Right ventricle myocardium superior (tissue), 1 donor: ENCODE measurements at places on chromosomes 11 and 22. TPM values are rescaled to one million over a fixed set of nuclear protein-coding genes. Genes with fewer than 3 reads are reported as not detected.

The CBLIF gene
- not detected for total RNA-seq

The MMP11 gene
- 25.3 TPM for total RNA-seq

The TUB gene
- 20.5 TPM for total RNA-seq

The PRR33 gene
- 5.8 TPM for total RNA-seq

The RIMBP3C gene
- total RNA-seq: not detected

The GUCY1A2 gene
- total RNA-seq: 10.6 TPM

The MCM5 gene
- total RNA-seq: 10.2 TPM

The CHKA gene
- 8.4 TPM for total RNA-seq

The OR51G1 gene
- total RNA-seq: not detected

The NCR3LG1 gene
- total RNA-seq: 0.56 TPM

The CENPM gene
- total RNA-seq: 0.59 TPM

The LINC01488 gene
- total RNA-seq: 0.22 TPM

The OR4D5 gene
- total RNA-seq: not detected

The LRRC74B gene
- total RNA-seq: not detected

The B3GAT1 gene
- total RNA-seq: 0.11 TPM

The ADM2 gene
- not detected for total RNA-seq

The CECR2 gene
- total RNA-seq: 5.5 TPM

The ZP1 gene
- total RNA-seq: not detected

The TEX54 gene
- total RNA-seq: not detected

The UQCR10 gene
- 381 TPM for total RNA-seq

The SEPTIN5 gene
- total RNA-seq: 123 TPM

The JAML gene
- total RNA-seq: 2.7 TPM

The VSIG10L2 gene
- 0.08 TPM for total RNA-seq

The MN1 gene
- 6.3 TPM for total RNA-seq

The OR10D3 gene
- not detected for total RNA-seq

The BTG4 gene
- total RNA-seq: not detected

The USH1C gene
- total RNA-seq: 0.78 TPM

The CCDC89 gene
- 0.97 TPM for total RNA-seq

The KRTAP5-1 gene
- not detected for total RNA-seq

The EMID1 gene
- total RNA-seq: 0.32 TPM

The CDC42BPG gene
- total RNA-seq: 0.35 TPM

The SART1 gene
- total RNA-seq: 24.5 TPM

The LUZP2 gene
- not detected for total RNA-seq

The CCDC88B gene
- 7.7 TPM for total RNA-seq

The PAK1 gene
- total RNA-seq: 6.1 TPM

The SNX15 gene
- total RNA-seq: 18.0 TPM

The TRIM22 gene
- 18.2 TPM for total RNA-seq

The PRSS23 gene
- 4.1 TPM for total RNA-seq

The ASCL2 gene
- total RNA-seq: 0.11 TPM

The SCN4B gene
- 12.0 TPM for total RNA-seq

The TRIM51 gene
- not detected for total RNA-seq

The PARVB gene
- 194 TPM for total RNA-seq

The CEND1 gene
- 0.19 TPM for total RNA-seq

The MFRP gene
- not detected for total RNA-seq

The UQCC3 gene
- 7.8 TPM for total RNA-seq

The CASP1 gene
- total RNA-seq: 9.5 TPM

The SERPING1 gene
- 118 TPM for total RNA-seq

The ARCN1 gene
- 80.7 TPM for total RNA-seq

The CLCF1 gene
- total RNA-seq: 0.27 TPM

The MPEG1 gene
- 13.8 TPM for total RNA-seq

The RASSF10 gene
- 0.22 TPM for total RNA-seq

The HIC2 gene
- 1.4 TPM for total RNA-seq

The YAP1 gene
- total RNA-seq: 73.8 TPM

The JRKL gene
- 6.5 TPM for total RNA-seq

The PISD gene
- 16.6 TPM for total RNA-seq

The OR56A1 gene
- not detected for total RNA-seq

The MS4A2 gene
- 1.0 TPM for total RNA-seq

The CCDC157 gene
- 0.51 TPM for total RNA-seq
